ENCODE measurements at places on chromosomes 6 and 20.

GRCh38 chr6:36113703-36114102 lies 16.6 kb upstream of the MAPK13 start:
- DNase-seq, result no peak

- no peak for DNase-seq
Observed at GRCh38 chr6:43014434-43014909, 423 bp downstream of the KLHDC3 start.

GRCh38 chr6:3393836-3394202 lies 63.0 kb downstream of the SLC22A23 start:
- no peak for DNase-seq

DNA sequence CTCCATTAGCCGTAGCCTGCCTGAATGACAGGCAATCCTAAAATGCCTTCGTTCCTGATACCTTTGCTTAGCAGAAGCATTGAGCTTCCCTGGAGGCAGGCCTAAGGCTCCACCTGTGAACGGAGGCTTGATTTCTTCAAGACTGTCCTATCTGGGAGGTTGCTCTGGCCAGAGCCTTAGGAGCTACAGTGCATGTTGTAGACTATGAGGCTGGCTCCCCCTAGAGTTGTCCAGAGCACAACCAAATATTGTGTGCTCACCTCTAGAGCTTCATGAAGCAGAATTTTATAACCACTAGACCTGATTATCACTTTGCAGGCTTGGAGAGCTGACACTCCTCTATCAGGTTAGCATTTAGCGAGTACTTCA lies 217.8 kb downstream of the MAFB start:
- DNase-seq, result no peak

DNA sequence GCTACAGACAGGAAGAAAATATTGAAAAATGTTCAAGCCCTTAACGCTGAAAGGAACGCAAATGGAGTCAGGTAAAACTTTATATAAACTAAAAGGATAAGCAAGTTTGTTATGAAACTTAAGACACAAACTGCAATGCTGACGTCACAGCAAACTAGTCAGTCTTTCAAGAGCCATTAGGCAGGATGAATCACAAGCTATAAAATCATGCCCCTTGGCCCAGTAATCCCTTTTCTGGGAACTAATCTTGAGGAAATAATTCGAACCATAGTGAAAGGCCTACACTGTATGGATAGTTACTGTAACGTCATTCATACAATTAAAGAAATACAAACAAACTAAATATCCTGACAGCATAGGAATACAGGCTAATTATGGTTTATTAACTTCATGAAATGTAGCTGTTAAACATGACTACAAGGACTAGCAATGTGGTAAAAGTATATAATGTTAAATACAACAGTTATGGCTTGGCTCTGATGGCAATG lies 42.7 kb upstream of the HINT3 start:
- DNase-seq, result no peak

GRCh38 chr20:39983655-39984054 lies 705.4 kb downstream of the MAFB start:
- no peak for DNase-seq

GRCh38 chr6:17867880-17868279 lies 119.6 kb downstream of the KIF13A start:
- no peak for DNase-seq

DNA sequence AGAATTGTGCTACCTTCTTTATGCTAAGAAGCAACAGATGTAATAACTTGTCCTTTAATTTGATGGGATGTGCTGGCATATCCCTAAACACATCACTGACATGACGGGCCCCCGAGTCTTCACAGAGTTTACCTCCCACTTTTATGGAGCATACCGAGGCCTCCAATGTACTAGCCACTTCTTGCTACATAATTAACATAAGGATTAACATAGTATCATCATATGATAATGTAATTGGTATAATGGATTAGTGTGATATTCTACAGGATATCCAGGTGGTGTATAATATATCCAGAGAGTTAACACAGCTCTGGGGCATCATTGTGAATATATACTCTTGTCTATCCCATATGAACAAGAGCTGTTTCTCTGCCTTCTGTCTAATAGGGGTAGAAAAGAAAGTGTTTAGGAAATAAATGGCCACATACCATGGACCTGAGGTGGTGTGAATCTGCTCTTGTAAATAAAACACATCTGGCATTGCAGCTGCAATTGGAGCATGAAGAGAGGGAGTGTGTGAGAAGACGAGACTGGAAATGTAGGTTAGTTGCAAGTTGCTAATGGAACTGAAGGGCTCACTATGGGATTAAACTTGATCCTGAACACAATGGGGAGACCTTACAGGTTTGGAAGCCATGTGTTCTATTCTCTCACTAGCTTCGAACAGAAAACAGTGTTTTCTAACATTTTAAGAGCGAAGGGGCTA lies 102.3 kb downstream of the IYD start:
- no peak for DNase-seq

DNA sequence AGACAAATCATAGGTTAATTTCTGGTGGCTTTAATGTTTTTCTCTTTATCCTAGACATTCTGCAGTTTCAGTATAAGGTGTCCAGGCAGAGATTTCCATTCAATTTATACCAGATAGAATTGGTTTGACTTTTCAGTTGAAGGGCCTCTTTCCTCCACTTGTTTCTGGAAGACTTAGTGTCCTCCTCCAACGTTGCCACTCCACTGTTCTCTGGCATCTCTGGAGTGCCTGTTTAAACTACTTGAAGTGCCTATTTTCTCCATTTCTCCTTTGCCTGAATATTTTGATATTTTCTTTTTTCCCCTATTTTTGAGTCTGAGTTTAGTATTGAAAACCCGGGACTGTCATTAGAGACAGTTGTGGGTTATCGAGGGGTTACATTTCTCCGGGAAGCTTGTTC lies 27.7 kb downstream of the EDN3 start:
- no peak for DNase-seq

DNA sequence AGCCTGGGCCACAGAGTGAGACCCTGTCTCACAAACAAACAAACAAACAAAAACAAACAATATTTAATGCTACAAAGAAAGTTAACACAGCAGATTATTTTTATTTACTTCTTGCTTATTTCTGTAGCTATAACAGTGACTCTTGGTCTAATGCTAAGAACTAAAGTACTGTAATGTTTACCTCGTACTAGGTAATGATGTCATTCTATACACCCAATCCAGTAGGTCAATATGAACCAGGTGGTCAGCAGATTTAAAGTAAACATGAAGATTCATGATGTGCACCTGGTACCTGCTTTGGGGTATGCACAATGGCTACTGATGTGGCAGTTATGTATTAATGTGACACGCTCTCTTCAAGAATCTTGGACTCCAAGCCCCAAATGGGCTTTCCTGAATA lies 36.6 kb upstream of the CARMIL1 start:
- no peak for DNase-seq

DNA sequence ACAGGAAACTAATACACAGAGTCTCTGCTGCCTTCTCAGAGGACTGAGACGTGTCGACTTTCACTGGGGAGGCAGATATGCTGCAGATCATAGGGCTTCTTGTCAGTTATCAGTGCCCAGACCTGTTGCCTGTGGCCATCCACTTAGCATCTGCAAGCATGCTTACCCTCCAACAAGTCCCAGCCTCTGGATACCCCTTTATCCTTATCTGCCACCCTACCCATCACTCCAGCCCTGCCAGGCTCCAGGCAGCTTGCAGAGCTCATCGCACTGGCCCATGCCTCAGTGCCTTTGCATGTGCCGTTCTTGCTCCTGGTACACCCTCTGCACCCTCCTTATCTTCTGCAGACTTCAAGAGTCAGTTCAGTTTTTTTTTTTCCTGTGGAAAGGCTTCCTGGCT lies 119.2 kb downstream of the TOX2 start:
- no peak for DNase-seq

GRCh38 chr6:18302561-18303439 lies 38.5 kb upstream of the DEK start:
- DNase-seq, result no peak

DNA sequence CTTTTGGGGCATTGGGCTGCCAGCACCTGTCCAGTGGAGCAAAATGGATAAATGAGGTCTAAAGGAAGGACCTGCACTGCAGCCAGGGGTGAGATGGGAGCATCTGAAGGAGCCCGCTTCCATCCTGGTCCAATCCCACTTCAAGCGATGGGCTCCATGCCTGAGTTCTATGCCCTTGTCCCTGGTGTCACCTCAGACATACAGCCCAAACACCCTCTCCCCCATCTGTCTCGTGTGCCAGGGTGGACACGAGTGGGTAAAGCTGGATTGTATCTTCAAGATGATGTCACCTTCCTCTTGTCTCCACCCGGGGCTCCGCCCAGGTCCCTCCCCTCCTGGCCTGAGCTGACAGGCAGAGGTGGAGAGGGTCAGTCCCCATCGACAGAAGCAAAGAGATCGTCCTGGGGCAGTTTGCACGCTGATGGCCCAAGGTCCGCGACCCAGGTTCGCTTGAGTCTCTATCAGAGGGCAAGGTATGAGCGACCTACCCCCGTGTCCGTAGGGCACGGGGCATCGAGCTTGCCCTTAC lies 544 bp downstream of the SMIM29 start:
- DNase-seq, result no peak

DNA sequence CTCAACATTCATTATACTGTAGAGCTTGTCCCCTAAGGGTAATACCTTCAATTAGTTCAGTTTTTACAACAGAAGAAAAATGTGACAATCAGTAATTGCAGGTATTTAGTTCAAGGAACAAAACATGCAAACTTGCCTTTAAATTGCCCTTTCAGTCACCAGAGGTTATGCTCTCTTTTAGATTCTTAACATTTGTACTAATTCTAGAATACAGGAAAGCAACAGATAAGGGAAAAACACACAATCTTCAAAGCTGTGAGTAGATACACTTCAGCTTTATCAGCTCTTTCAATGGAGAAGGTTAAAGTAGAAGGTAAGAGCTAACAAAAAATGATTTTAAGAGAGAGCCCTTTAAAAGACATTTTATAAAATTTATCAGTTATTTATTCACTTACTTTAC lies 173.1 kb downstream of the HS3ST5 start:
- no peak for DNase-seq

DNA sequence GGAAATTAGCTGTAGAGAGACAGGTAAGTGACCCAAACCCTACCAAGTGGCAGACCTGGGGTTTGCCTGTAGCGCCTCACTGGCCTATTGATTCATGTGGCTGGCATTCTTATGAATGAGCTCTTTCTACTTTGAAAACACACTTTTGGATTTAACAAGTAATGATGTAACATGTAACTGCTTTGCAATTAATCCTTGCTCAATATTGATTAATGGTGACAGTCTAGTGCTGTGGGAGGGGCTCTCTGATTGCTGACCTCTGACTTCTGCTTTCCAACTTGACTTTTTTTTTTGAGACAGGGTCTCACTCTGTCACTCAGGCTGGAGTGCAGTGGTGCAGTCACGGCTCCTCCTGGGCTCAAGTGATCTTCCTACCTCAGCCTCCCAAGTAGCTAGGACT lies 82.7 kb downstream of the TIAM2 start:
- no peak for DNase-seq

DNA sequence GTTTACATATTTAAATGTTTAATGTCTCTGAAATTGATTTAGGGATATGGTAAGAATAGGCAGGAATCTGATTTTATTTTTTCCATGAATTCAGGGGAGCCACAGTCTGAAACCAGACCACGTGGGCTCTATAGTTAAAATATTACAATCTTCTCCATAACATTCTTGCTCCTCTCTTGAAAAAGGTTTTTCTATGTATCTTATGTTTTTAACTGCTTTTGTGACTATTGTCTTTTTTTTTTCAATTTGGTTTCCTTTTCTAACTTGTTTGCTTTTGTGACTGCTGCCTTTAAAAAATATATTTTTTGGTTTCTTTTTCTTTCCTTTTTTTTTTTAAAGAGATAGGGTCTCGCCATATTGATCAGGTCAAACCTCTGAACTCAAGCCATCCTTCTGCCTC lies 40.1 kb downstream of the TNFAIP3 start:
- DNase-seq, result no peak

DNA sequence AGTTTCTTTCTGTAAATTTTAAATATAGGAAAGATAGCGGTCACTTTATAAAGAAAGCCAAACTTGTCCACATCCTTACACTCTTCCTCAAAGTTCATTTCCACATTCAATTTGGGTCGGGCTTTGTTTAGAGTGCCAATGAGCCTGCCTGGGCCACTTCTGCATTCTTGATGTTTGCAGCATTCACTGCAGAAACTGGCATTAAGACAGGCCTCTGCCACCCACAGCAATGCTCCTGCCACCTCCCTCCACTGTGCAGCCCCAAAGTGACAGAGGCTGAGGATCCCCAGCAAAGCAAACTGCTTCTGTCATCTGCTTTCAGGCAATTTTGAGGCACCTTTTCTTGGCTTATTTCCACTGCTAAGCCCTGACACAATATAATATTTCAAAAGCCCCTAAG lies 61.2 kb downstream of the TNFAIP3 start:
- no peak for DNase-seq

DNA sequence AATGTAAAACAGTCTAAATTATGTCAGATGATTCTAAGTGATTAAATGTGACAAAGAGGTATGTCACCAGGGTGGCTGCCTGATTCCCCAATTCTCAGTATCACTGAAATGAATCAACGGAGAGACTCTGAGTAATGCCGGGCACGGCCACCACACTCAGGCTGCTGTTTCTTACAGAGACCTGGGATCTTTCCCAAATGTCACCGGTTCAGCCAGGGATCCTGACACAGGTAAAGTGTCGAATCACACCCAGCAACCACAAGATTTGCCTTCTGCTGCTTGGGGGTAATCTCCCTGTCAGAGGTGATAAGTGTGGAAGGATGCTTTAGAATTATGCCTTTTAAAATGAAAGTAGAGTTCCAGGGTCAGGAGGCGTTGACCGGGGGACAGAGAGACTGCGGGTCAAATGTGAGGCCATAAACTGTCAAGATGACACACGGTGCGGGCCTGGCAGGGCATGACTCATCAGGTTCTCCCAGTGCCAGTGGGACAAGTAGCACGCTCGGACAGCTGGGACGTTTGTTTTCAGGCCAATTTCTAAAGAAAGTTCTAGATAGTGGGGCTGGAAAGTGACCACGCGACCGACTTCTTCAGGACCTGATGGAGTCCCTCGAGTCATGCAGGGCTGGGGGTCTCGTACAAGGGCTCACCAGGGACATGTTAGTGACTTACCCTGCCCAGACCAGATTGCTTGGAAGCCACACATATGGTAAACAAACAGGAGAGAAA lies 48.9 kb downstream of the PRDM1 start:
- DNase-seq, result no peak

DNA sequence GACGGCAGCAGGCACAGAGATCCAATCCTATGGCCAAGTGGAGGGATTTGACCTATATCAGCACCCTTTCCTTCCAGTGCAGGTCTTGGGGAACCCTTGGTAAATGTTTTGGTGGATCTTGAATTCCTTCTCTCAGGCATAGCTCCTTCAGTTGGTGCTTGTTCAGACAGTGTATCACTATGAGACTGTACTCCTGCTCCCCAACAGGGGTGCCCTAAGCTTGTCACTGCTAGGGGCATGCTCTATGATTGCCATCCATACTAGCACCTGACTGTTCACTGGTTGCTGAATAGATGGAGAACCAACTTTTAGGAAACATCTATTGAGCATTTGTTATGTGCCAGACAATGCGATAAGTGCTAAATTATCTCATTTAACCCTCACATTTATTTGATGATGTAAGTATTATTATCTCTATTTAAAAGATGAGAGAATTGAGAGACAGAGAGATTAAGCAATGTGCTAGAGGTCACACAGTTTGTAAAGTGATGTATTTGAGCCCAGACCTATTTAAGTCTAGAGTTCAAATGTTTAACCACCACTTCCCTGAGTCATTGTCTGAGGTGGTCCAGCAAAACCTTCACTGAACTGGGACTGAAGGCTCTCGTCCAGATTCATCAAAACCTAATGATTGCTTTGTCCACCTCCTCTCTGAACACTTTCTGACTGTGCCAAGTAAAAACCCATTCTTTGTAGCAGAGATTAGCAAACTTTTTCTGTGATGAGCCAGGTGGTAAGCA lies 34.3 kb downstream of the ADGRF1 start:
- DNase-seq, result no peak
